ENCODE measurements at places on chromosomes 4 and X.
A peak's percentile ranks its signal among the peaks of the same experiment; 100 is the strongest.

DNA sequence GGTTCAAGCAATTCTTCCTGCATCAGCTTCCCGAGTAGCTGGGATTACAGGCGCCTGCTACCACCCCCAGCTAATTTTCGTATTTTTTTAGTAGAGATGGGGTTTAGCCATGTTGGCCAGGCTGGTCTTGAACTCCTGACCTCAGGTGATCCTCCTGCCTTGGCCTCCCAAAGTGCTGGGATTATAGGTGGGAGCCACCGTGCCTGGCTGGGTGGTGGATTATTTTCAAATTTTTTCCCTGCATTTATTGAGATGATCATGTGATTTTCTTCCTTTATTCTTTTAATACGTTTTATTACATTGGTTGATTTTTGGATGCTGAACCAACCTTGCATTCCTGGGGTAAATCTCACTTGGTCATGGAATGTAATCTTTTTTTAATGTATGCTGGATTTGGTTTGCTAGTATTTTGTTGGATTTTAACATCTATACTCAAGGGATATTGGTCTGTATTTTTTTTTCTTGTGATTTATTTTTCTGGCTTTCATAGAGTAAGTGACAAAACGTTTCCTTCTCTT, 30.9 kb downstream of the BMP2K start:
- DNase-seq: no peak
- H3K4me1 ChIP-seq: peaks cover 4% of the 10 kb centered on the region
- no peak overlapping the region for H3K27ac ChIP-seq
- no peak overlapping the region for H3K4me3 ChIP-seq
- H3K36me3 ChIP-seq: peaks cover 10% of the 10 kb centered on the region
- no peaks in the 10 kb centered on the region for H3K27me3 ChIP-seq

DNA sequence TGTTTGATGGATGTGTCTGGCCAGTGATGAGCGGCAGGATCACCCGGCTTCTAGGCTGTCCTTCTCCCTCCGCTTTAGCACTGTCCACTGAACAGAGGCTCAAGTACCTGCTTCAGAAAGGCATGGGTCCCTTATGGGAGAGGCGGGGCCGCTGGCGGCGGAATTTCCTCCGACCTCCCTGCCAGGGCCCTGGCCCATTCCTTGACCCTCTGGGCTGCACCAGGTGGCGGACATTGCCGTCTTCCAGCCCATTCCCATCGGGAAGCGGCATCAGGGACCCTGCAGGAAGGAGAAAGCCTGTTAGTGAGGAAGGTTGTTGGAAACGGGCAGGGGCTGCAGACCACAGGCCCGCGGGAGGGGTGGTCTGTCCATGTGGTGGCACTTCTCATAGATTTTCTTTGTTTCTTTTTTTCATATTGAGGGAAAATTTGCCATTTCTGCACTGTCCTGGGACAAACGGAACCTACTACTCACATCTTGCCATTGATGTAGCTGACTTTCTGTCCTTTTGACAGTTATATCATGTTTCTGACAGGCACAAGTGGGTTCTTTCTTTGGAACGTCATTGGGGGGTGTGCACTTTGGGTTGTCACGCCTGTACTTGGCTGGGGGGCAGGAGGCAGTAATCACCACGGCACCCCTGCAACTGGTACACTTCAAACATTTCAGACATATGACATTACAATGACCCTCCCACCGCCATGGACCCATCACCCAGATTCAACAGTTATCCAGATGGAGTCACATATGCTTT, 6.1 kb downstream of the APLN start:
- no peak for DNase-seq
- H3K4me1 ChIP-seq: no peaks in the 10 kb centered on the region
- no peak overlapping the region for H3K4me3 ChIP-seq
- H3K36me3 ChIP-seq: no peaks in the 10 kb centered on the region
- H3K27me3 ChIP-seq: peaks cover 4% of the 10 kb centered on the region

DNA sequence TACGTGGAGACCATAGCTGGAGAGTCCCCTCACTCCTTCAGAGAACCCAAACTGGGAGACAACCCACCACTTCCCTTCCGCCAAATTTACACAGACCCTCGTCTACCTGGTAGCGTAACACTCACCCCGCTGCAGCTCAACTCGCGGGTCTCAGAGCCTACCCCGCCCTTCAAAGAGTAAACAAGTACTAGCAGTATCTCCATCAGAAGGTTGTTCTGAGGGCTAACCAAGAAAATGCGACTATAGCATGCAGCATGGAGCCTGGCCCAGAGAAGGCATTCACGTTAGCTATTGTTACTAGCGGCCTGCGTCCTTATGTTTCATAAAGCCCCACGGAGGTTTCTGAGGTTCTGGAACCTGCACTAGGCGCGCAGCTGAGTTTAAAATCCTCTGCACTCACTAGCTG, 531 bp upstream of the MANBA start:
- peak overlapping the region; percentile 92 for H3K4me3 ChIP-seq
- H3K36me3 ChIP-seq: peaks cover 8% of the 10 kb centered on the region
- peak overlapping the region; percentile 53 for H3K27ac ChIP-seq
- peaks cover 27% of the 10 kb centered on the region for H3K4me1 ChIP-seq

DNA sequence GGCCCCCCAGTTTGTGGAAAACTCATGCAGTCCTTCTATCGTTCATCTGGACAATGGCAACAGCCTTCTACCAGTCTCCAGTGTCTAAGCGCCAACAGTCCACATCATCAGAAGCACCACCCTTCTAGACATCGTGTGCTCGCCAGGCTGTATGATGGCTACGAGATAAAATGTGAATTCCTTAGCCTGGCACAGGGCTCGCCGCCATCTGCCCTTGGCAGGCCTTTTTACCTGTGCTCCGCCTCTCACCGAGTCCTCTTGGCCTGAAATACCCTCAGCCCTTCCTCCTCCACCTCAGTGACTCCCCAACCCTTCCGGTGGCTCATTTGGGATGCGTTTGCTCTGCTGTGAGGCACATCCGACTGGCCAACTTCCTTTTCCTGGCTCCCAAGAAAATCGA, 15.9 kb upstream of the STS start:
- peaks cover 1% of the 10 kb centered on the region for H3K36me3 ChIP-seq
- peaks cover 25% of the 10 kb centered on the region for H3K4me1 ChIP-seq
- no peak overlapping the region for H3K4me3 ChIP-seq
- H3K27me3 ChIP-seq: no peaks in the 10 kb centered on the region
